ENCODE measurements at places on chromosomes 13 and 19. TPM values are rescaled to one million over a fixed set of nuclear protein-coding genes. Genes with fewer than 3 reads are reported as not detected.

Gene ZNF765
- polyA plus RNA-seq = 13.9 TPM

Gene PRR19
- not detected for polyA plus RNA-seq

Gene CLEC11A
- 0.49 TPM for polyA plus RNA-seq

Gene EBI3
- 1.0 TPM for polyA plus RNA-seq

Gene ADGRE2
- not detected for polyA plus RNA-seq

Gene ZNF444
- 10.8 TPM for polyA plus RNA-seq

Gene TLE6
- 2.1 TPM for polyA plus RNA-seq
